Psoas muscle (tissue), 8 donors: ENCODE measurements at places on chromosomes 11 and 22.

GRCh38 chr11:87063982-87064381 lies 26.2 kb downstream of the TMEM135 start:
- no peak for DNase-seq

- DNase-seq = peak; percentile 64
These were observed 4.4 kb upstream of the WEE1 start for GRCh38 chr11:9568854-9569587.

- DNase-seq = no peak
These were observed 19.6 kb downstream of the FGF3 start for GRCh38 chr11:69799582-69799981.

DNA sequence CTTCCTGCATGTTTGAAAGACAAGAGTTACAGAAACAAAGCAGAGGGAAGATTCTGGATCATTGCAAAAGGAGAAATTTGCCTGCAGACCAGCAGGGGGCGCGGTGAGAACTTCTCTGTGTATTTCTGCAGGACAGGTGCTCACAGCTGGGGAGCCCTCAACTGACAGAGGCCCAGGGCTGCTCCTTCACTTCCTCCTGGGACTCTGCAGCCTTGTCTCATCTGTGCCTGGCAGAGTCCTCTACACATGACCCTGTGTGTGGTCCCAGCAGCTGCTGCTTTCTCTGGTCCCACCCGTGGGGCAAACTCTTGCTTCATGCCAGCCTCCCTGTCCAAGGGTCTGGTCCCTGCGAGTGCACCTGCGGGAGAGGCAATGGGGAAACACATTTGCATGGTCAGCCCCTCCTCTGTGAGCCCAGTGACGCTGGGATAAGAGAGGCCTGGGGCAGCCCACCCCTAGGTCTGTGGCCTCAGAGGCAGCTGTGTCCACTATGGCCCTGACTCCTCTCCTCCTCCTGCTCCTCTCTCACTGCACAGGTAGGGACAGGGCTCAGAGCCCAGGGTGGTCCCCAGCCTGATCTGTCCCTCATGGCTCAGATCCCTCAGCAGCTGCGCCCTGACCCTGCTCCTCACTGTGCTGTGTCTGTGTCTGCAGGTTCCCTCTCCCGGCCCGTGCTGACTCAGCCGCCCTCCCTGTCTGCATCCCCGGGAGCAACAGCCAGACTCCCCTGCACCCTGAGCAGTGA lies 43.2 kb upstream of the VPREB1 start:
- peak; percentile 38 for DNase-seq

DNA sequence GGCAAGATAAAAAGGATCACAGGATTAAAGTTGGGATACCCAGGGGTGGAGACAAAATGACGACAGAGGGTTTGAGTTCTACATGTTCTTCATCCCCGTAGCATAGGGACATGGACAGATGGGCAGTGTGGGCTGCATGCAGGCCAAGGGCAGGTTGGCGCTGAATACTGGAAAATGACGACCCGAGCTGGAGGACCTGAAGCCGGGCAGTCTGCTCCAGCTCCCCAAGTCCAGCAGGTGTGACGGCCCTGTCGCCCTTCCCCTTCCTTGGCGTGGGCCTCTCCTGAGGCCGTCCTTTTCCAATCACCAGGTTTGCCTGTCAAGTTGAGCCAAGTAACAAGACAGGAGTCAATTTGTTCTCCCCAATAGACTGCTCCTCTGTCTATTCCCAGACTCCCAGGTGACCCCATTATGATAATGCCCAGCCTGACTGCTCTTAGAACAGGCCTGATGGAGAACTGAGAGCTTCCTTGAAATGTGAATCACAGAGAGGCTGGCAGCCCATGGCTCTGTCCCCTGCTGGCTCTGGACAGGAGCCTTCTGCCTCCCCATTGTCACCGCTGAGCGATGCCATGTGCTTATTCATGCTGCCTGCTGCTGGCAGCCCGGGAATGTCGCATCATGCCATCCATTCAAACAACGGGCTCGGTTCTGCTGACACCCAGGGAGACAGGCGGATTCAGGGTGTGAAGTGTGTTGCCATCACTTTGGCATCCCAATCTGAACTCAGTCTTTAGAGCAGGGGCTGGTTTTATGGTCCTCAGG lies 392.1 kb downstream of the NTM start:
- no peak for DNase-seq
